Stimulated activated CD8-positive, alpha-beta memory T cell treated with anti-CD3 and anti-CD28 coated beads, Interleukin-15, amount 100 ng/mL, for 48 hours (primary cell): ENCODE measurements at places on chromosomes 5 and 9.

DNA sequence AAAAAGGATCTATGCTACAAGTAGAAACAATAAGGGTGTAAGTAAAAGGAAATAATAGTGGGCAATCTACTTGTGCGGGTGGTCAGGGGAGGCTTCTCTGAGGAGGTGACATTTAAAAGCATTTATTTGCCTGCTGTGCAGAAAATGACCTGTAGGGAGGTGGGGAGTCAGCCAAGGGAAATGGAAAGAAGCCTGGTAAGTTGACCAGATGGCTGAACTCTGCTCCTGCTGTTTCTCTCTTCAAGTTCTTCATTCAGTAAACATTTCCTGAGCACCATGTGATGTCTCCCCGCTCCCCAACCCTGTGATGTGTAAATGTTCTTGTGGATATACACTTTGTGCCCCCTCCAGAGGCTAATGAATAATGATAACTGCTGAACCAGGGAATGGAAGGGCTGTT lies 9.9 kb upstream of the SPIN1 start:
- DNase-seq = no peak

- no peak for DNase-seq
Measured at GRCh38 chr5:107184066-107184465, 486.7 kb downstream of the EFNA5 start.

DNA sequence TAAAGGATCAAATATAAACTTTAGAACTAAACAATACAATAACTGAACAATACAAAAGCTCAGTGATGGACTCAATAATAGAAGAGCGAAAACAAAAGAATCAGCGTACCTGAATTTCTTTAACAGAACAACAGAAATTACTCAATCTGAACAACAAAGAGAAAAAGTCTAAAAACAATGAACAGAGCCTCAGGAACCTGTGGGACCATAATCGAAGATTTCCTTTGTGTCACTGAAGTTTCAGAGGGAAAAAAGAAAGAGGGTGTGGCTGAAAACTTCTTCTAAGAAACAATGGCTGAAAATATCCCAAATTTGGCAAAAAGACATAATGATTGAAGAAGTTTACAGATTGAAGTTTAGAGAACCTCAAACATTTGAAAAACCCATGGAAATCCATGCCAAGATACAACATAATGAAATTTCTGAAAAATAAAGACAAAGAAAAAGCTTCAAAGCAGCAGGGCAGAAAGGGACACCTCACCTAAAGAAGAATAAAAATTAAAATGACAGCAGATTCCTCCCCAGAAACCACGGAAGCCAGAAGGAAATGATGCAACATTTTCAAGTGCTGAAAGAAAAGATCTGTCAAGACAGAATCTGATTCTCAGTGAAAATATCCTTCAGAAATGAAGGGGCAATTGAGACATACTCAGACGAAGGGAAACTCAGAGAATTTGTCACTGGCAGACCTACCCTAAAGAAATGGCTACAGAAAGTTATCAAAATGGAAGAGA lies 288.8 kb downstream of the ARL15 start:
- DNase-seq = no peak

DNA sequence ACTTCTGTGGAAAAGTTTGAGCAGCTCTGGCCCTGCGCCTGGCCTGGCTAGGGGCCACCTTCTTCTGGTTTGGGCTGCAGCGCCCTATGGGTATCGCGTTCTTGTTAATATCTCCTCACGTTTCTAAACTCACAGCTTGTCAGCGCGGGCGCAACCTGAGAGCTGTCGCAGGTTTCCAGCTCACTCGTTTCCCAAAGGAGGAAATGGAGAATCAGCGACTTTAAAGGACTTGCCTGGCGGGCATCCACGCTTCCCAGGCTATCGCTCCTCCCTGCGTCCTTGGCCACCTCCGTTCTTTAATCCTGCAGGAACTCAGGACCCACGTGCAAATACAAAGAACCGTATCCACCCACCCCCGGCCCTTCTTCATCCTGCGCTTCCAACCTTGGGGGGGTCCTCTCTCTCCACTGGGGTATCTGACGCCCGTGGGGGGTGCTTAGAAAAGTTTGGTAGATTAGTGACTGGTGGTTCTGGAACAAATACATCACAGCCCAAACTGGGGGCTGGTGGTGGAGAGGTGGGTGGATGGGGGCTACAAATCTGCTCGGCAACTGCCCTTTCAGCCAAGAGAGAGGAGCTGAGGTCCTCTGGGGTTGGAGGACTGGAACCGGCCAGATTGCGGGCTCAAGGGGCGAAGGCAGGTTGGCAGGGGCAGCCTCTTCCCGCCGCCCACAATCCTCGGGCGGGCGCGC lies 578 bp upstream of the PSAT1 start:
- DNase-seq = no peak

DNA sequence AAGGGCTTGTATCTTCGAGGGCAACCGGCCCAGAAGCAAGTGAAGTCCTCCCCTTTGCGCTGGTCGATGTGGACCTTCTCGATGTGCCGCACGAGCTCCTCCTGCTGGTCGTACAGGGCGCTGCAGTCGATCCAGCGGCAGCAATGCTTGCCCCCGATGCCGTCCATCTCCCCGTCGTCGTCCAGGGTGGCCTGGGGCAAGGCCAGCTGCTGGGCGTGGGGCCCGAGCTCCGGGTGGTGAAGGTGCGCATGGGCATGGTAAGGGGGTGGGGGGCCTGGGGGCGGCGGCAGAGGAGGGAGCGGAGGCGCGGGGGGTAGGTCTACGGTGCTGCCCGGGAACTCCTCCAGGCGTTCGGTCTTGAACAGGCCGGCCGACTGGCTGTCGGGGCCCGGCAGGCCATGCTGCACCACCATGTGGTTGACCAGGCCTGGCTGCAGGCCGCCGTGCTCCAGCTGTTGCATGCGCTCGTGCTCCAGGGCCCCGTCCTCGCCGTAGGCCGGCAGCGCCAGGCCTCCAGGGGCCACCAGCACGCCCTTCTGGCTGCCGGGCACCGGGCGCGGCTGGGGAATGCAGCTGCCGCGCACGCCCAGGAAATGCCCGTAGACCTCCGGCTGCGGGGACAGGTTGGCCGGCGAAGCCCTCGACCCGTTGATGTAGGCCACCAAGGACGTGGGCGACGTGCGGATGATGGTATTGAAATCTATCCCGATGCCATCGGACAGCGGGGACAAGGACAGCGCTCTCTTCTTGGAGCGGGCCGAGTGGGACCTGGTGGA lies 181.8 kb downstream of the GLIS3 start:
- DNase-seq = peak; percentile 14

DNA sequence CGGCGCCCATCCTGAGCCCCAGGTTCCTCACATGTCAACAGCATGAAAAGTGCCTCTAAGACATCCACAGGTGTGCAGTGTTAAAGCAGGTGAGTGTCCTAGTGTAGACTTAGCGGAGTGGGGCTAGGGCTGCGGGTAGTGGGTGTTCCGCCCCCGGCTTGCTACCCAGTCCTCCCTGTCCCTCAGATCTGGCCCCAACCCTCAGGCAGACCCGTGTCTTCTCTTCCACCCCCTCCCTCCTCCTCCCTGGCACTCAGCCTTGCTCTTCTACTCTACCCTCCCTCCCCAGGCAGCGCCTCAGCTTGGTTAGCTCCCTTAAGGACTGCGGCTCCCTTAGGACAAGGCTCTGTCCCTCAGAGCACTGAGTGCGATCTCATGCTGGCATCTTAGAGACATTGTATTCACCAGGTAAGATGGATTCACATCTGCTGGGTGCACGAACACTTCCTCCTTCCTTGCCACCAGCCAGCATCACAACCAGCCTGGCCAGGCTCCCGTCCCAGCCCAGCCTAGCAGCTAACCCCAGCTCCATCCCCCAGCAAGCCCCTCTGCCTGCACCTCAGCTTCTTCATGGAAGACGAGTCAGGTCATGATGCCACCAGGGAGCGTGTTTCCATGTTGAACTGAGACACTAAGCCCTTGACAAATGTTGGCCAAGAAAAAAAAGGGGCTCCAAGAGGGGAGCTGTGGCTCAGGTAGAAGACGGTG lies 46.8 kb downstream of the NSUN2 start:
- no peak for DNase-seq

DNA sequence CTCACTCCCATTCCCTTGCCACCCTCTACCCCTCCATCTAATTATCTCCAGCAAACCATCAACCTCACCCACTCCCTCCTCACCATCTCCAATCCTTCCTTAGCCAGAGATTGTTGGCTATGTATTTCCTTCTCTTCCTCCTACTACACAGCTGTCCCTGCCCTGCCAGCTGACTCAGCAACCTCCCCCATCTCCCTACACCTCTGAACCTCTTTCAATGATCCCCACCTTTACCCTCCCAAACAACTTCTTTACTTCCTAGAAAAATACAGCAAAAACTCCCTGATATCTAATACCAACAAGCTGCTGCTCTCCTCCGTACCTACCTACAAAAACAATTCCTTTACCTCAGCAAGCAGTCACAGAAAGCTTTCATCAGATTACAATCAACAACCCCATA lies 37.3 kb downstream of the SPTLC1 start:
- DNase-seq = no peak

DNA sequence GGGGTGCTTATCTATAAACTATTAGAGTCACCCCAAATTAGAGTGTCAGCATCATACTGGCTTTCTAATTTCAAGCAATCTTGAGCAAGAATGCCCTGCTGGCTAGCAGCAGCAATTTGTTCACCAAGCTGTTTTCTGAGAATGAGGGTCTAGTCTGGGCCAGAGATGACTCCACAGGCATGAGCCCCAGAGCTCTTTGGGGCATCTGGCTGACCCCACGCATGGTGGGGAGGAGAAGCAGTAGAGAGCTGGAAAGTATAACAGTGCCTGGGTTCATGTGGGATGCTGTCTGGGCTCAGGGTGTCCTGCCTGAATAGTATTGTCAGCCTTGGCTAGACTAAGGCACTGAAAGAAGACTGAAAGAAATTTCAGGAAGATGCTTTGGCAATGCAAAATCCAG lies 64.9 kb downstream of the C6 start:
- DNase-seq = no peak

- no peak for DNase-seq
Measured at GRCh38 chr9:137175345-137175961, 3.6 kb upstream of the TMEM210 start.

DNA sequence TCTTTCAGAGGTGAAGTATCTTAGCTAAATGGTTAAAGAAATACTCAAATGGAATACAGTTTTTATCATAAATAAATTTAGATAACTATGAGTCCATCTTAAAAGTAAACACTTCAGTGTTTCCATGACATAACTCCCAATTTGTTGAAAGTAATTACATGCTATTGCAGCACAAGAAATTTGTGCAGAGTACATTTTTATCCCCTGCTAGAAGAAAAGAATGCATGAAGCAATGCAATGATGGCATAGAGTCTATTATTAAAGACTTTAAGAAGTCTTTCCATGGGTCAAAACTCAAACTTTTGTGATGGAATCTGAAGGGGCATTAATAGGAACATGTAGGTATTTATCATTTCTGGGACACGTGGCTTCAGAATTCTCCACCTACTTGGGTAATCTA lies 106.6 kb upstream of the DPYSL3 start:
- DNase-seq = no peak

DNA sequence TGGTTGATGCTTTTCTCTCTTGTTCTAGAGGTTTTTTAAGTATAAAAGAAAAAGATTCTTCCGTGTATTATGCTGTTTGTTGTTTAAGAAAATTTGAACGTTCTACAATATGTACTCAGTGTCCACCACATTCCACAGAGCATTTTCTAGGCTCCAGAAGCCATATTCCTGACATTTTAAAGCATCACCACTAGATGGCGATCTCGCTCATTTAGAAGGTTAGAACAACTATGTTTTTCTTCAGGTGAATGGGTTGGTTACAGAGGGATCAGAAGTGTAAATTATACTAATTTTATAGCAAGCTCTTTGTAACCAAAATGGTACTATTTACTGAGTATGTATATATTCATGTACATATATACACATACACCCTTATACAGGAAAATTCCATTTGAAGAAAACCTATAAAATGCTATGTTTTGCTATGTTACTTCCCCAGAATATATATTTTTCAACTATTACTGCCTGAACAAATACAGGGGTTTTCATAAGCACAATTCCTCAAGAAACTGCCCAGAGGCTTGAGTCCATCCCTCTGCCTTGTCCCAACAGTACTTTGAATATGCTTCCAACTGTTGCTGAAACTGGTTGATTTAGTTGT lies 284.3 kb downstream of the CCDC171 start:
- no peak for DNase-seq

DNA sequence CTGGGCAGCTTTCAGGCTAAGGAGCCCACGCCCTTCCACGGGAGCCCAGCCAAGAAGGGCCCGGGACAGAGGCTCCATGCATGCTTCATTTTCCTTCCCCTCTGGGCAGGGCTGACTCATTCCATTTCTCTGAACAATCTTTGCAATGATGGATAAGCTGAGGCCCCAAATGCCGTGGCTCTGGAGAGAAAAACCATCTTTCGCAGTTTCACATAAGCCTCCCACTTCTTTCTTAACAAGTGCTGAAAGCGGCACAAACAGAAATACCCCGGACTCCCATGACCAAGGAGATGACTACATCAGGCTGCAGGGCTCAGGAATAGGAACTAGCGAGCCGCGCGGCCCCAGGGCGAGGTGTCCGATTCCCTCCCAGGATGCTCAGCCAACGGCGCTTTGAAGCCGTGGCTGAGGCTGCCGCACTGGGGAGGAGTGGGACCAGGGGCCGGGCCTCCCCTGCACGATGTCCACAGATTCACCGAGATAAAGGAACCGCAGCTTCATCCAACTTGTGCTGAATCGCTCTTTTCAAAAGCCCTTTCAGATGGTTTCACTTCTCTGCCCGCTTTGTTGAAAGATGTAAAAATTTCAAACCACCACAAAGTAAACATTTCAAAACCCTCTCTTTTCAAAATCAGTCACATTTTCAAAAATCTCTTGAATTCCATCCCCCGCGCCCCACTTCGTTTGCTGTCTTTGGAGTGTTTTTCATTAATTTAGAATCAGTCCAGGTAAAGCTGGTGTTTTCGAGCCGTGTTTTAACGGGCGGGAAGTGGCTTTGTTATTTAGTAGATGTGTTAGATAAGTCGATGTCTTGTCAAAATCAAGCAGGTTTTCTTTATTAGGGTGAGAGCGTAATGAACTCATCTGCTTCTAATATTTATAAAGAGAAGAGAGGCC lies 96.5 kb upstream of the LMX1B start:
- peak; percentile 54 for DNase-seq

DNA sequence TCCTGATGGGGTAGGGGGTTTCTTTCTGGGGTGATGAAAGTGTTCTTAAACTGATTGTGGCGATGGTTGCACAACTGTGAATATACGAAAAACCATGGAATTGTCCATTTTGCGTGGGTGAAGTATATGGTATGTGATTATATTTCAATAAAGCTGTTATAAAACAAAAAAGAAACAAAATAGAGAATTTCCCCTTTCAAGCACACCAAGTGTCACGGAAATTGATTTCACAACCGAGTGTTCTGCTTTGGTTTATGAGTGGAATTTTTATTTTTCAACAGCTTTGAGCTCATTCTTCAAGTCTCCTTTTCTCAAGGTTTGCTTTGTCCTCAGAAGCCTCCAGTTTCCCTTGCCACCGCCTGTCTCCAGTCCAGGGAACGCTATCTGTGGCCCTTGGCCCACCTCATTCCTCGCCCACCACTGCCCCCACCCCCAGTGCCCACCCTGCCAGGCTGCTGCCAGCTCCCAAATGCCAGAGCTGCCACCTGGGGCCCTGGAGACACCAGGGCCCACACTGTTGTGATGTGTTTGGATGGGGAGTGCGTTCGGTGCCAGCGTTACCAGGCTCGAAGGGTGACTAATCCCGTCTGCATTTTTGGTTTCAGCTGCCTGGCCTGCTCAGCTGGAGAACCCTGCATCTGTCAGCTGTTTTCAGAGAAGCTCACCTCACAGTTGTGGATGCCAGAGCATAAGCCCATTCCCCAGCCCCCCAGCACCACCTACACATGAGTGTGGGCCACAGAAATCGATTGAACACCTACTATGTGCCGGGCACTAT lies 30.4 kb downstream of the DUSP1 start:
- DNase-seq = no peak
